ENCODE measurements at places on chromosomes 6 and 20.
A peak's percentile ranks its signal among the peaks of the same experiment; 100 is the strongest.

DNA sequence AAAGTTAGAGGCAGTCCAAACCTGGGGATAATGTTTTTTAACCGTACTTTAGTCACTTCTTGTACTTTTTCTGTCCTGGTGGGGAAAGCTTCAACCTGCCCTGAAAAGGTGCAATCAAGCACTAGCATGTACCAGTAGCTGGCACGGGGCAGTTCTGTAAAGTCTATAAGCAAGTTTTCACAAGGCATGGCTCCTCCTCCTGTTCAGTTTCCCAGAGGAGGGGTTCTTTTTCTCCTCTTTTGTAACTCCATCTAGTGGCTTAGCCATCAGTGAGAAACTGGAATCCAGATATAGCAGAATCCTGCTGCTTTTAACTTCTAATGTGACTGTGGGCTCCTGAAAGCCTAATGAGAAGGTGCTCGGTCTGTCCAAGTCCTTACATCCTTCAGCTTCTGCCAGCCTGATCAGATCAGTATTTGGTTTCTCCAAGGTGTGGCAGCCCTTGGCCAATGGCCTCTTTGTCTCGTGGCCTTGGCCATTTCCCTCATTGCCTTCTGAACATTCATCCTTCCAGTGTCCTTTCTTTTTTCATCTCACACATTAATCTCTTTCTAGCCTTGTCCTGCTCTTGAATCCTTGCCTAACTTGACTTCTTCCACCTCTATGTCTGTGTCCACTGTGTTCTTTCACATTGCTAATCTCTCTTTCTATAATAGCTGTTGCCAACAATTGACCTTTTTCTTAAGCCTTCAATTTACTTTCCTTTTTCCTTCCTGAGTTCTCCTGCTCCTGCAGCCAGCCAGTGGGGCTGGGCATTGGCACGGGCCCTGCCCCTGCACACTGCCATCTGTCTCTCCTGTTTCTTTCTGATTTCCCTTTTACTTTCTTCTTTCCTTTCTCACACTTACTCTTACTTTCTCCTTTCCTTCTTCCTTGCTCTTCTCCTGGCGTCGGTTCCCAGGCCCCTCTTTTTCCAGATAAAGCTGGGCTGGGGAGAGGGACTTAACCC lies 222.0 kb upstream of the SYNCRIP start:
- DNase-seq = peak; percentile 31
- H3K4me3 ChIP-seq = no peak overlapping the region
- no peaks in the 10 kb centered on the region for H3K27me3 ChIP-seq
- H3K36me3 ChIP-seq = no peaks in the 10 kb centered on the region

GRCh38 chr6:15872241-15873103 lies 209.6 kb upstream of the DTNBP1 start:
- no peaks in the 10 kb centered on the region for H3K36me3 ChIP-seq
- DNase-seq = no peak
- peaks cover 10% of the 10 kb centered on the region for H3K27me3 ChIP-seq
- H3K4me1 ChIP-seq = no peaks in the 10 kb centered on the region
- no peak overlapping the region for H3K4me3 ChIP-seq

GRCh38 chr6:118932421-118932820 lies 2.5 kb downstream of the MCM9 start:
- H3K4me3 ChIP-seq = no peak overlapping the region
- peak; percentile 40 for DNase-seq
- no peak overlapping the region for H3K27ac ChIP-seq
- no peaks in the 10 kb centered on the region for H3K27me3 ChIP-seq

DNA sequence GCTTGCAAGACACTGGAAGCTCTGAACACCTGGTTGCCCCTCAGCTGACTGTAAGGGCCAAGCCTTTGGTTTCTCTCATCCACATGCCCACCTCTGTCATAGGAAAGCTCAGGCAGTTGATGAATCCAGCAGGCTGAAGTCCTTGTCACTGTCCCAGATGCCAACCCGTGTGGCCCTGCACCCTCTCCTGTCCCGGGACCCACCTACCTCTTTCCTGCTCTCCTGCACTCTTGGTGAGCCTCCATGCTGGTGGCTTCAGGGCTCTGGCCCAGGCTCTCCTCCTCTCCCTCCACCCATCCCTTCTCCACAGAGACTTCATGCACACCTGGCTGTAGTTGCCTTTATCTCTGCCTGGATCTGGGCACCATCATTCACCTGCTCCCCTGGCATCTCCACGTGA lies 4.0 kb upstream of the GID8 start:
- H3K27ac ChIP-seq = no peak overlapping the region
- H3K4me1 ChIP-seq = peaks cover 11% of the 10 kb centered on the region
- H3K27me3 ChIP-seq = no peaks in the 10 kb centered on the region

DNA sequence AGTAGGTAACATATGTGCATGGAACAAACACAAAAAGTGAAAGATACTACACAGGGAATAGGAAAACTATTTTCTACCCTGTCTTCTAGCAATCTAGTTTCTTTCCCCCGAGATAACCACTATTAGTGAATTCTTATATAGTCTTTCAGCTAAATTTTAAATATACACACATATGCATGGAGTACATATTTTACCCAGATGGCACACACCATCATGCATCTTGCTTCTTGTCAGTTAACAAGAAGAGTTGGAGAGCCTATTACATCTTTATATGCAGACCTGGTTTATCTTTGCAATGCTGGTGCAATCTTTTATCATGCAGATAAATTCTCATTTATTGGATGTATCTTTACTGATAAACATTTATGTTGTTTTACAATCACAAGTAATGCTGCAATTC lies 100.4 kb downstream of the OTOR start:
- peaks cover 3% of the 10 kb centered on the region for H3K4me1 ChIP-seq
- no peak overlapping the region for H3K27ac ChIP-seq
- no peak for DNase-seq
- no peak overlapping the region for H3K4me3 ChIP-seq
- no peaks in the 10 kb centered on the region for H3K27me3 ChIP-seq

DNA sequence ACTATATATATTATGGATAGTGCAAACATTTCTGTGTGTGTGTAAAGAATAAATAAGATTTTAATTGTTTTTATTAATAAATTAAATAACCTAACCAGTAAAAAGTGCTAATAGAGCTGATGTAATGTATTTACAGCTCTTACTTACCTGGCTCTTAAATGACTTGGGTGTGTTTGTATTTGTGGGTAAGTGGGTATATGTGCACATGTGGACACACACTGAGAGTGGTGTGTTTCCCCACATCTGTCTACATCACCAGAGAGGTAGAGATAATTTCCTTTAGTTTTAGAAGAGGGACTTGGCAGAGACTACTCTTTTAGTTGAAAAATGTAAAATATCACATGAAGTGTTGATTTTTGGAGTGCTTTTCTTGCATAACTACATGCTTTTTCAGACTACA lies 76.0 kb downstream of the UST start:
- no peak overlapping the region for H3K4me3 ChIP-seq
- no peak overlapping the region for H3K27ac ChIP-seq
- no peaks in the 10 kb centered on the region for H3K4me1 ChIP-seq
- DNase-seq = no peak
- no peaks in the 10 kb centered on the region for H3K27me3 ChIP-seq
- H3K36me3 ChIP-seq = no peaks in the 10 kb centered on the region

GRCh38 chr6:69105288-69105687 lies 470.2 kb downstream of the ADGRB3 start:
- no peaks in the 10 kb centered on the region for H3K36me3 ChIP-seq
- H3K27me3 ChIP-seq = no peaks in the 10 kb centered on the region
- no peak overlapping the region for H3K4me3 ChIP-seq
- no peaks in the 10 kb centered on the region for H3K4me1 ChIP-seq
- DNase-seq = no peak
- H3K27ac ChIP-seq = no peak overlapping the region

DNA sequence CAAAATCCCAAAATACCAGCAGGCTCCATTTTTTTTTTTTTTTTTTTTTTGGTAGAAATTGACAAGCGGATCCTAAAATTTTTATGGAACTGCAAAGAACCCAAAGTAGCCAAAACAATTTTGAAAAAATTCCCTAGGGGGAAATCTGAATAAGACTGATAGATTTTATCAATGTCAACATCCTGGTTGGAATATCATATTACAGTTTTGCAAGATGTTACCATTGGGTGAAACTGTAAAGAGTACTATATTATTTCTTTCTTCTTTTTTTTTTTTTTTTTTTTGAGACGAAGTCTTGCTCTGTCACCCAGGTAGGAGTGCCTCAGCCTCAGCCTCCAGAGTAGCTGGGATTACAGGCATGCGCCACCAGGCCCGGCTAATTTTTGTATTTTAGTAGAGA lies 29.4 kb upstream of the BEND3 start:
- no peak overlapping the region for H3K4me3 ChIP-seq
- no peaks in the 10 kb centered on the region for H3K4me1 ChIP-seq
- DNase-seq = no peak
- H3K36me3 ChIP-seq = no peaks in the 10 kb centered on the region
- no peaks in the 10 kb centered on the region for H3K27me3 ChIP-seq

DNA sequence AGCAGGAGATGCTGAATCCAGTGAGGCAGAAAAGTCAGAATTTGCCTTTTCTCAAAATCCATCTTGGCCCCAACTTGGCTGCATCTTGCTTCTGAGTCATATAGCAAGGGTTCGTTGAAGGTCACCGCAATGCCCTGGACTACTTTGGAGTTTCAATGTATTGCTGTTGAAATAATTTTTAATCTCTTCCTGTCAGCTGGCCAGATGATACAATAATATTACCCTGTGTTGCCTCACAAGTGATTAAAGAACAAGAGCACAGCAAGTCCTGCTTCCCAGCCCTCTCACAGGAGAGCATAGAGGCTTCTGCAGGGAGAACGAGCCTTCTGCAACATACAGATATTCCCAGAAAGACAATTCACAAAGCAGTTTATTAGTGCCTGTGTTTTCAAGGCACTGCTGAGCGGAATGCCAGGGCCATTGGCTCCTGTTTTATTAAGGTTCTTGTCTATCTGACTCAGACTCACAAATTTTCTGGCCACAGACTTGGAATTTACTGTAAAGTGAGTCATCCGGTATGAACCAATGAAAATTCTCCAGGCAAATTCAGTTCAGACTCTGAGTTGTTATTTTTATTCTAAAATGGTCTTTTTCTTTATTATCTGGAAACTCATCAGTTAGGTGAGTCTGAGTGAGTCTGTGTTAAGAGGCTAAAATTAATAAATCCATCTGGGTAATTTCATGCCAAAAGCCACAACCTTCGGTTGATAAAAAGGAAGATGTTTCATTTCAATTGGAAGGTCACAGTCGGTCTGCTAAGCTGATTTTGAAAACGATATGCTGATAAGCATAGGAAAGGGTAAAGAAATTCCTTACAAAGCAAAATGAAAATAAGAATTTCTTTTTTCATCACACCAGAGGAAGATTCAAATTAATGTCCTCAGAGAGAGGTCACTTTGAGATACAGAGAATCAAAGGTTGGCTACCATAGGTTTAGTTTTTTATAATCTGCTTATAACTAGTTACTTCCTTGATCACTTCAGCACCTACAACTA lies 289.4 kb upstream of the STXBP5 start:
- peaks cover 16% of the 10 kb centered on the region for H3K4me1 ChIP-seq
- peak; percentile 96 for DNase-seq
- peak overlapping the region; percentile 52 for H3K4me3 ChIP-seq
- H3K36me3 ChIP-seq = no peaks in the 10 kb centered on the region

DNA sequence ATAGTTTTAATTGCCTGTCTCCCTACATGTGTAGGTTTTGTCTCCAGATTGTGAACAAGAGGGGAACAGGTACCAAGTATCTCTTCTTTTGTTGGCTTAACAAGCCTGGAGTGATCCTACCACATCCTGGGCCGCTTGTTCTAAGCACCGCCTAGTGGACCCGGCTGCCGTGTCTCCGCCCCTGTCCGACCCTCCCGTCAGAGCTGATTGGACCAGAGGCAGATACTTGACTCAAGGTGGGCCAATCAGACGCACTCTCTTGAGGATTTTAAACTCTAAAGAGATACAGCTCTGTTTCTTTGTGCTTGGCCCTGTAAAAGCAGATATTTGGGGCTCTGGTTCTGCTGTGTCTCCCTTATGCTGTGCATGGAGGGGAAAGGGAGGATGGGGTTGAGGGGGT lies 68.2 kb downstream of the PRDM1 start:
- H3K4me1 ChIP-seq = peaks cover 10% of the 10 kb centered on the region
- H3K36me3 ChIP-seq = no peaks in the 10 kb centered on the region
- H3K4me3 ChIP-seq = no peak overlapping the region
- no peaks in the 10 kb centered on the region for H3K27me3 ChIP-seq
